Fibroblast of skin of abdomen (primary cell): ENCODE measurements at places on chromosomes 3 and 15.
A peak's percentile ranks its signal among the peaks of the same experiment; 100 is the strongest.

DNA sequence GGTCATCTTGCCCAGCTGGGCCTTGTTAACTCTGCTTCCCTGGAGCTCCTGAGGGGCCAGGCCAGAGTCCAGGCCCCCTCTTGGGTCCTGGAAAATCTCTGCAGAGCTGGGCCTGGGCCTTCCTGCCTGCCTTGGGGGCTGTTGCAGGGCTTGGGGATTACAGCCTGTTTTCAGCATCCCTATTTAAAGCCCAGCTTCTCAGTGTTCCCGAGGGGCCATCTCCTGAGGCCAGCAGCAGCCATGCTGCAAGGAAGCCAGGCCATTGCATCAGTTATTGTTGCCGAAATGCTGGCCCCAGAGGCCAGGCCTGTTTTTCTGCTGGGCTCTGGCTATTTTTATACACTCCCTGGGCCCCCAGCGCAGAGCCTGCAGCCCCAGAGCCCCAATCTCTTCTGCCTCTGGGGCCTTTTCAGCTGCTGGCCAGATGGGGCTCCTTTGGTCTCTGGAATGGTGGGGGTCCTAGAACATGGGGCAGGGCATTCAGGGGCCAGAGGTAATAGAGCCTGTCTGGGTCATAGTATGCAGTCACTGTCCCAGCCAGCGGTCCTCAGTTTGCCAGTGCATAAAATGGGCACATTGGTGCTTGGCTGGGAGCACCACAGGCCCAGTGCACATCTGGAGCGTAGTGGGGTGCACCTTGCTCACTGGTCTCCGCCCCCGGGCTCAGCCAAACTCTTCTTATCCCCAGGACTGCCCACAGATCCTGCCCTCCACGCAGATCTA lies 28.5 kb downstream of the PLXNA1 start:
- DNase-seq, result peak; percentile 86

DNA sequence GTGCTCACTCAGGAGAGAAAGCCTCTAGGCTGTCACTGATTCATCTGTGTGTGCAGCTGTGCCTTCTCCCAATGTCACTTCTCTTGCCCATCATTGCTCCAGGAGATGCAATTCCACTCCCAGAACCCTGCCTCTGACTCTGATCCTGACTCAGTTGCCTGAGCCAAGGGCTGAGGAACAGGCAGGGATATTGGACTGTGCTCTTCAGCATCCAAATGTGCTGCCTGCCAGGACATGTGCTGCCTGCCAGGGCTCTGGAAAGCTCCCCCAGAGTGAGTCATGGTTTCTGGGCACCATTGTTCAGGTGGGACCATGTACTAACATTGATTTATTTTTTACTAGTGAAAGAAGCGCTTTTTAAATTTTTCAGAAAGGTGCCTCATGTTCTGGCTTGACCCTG lies 71.0 kb downstream of the TRIM42 start:
- DNase-seq, result no peak

GRCh38 chr3:12752809-12753208 lies 6.2 kb downstream of the TMEM40 start:
- DNase-seq, result peak; percentile 8

- peak; percentile 69 for DNase-seq
Observed at GRCh38 chr3:189233225-189233858, 61.6 kb downstream of the TPRG1 start.

DNA sequence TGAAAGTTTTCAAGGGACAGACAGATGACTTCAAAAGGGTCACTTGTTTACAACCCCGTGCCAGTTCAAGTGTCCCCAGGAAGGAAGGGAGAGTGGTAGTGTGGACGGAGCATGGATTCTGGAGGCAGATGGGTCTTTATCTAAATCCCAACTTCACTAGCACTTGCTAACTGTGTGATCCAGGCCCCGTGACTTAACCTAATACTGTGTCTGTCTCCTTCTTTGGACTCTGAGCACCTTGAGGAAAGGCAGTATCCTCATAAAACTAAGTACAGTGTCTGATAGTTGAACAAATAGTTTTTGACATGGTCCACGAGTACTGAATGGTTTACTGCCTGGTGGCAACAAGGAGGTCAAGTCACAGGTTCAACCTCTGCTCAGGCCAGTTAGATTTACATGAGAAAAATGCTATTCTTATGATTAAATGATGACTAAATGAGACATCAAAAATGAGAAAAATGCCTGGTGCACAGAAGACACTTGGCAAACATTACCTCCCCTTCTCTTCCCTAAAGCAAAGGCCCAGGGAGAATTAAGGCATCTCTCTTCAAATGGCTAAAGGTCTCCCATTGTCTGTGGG lies 48.9 kb downstream of the ABCC5 start:
- no peak for DNase-seq

GRCh38 chr3:64039332-64039731 lies 16.0 kb upstream of the PSMD6 start:
- DNase-seq, result no peak

- DNase-seq, result no peak
Observed at GRCh38 chr15:99399061-99399460, 147.8 kb downstream of the LRRC28 start.

DNA sequence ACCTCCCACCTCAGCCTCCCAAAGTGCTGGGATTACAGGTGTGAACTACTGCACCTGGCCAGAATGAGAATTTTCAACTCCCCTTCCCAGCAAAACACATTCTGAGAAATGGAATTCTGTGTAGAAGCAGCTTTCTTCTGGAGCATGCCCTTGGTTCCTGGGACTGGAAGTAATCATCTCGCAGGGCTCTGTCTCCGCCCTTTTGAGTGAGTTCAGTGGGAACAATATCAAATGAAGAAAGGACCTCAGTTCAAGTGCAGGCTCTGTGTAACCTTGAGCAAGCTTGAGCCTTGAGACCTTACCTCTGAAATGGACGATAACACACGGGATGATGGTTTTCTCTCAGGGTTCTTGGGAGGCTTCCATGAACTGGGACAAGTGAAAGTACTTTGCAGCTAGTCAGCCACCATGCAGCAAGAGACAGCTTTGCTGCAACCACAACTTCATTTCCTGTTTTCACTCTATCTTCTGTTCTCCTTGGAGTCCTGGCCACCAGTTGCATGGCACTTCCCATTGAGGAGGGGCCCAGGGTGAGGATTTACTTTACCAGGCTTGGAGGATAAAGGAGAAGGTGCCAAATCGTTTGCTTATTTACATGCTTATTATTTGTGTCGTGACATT lies 35.7 kb upstream of the IGF1R start:
- no peak for DNase-seq

DNA sequence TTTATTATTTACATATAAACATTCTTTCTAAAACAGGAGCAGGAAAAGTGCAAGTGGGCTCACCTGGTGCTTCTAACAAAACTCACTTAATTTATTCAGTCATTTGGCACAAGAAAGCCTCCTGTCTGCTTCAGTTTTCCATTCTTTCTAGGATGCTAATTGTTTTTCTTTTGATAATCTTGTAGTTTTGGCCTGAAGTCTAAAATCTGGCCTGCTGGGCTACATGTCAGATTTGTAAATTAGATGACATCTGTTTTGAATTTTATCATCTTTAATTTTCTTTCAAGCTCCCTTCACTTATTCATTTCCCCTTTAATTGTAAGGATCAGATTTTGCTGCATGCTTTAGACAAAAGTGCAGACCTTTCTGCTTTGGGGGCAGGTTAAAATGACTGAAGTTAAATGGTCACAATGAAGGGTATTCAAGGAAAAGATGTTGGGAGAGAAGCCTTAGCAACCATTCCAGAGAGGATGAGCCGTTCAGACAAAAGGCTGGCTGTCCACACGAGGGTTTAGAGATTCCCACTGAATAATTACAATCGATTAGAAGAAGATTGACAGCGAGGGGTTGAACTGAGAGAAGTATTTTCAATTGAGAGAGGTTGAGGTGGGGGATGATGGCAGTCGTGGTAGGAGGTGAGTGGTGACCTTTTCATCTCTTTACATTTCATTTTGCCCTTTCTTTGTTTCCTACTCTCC lies 59.9 kb upstream of the PTX3 start:
- DNase-seq, result peak; percentile 34

DNA sequence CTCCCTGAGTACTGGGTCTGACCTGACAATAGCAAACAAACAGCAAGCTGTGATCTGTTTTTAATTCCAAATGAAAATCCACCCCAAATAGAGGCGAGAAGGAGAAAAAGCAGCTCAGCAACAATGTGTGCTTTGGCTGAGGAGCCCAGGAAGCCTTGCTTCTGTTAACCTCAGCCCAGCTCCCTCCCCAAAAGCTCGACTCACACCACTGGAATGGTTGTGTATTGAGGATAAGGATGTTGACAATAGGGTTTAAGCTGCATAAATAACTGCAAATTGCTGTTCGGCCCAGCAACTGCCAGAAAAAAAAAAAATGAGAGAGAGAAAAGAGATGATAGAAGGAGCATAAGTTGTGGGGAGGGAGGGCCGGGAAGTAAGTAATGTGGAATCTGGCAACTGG lies 104.0 kb upstream of the TBC1D5 start:
- peak; percentile 25 for DNase-seq

- peak; percentile 93 for DNase-seq
Observed at GRCh38 chr15:87154761-87155160, 1075.1 kb downstream of the AGBL1 start.

- no peak for DNase-seq
Observed at GRCh38 chr15:36761132-36761847, 181.9 kb downstream of the CDIN1 start.

GRCh38 chr15:50415752-50416404 lies 8.3 kb upstream of the USP8 start:
- DNase-seq, result no peak

- peak; percentile 3 for DNase-seq
Observed at GRCh38 chr3:149701977-149702350, 44.1 kb upstream of the WWTR1 start.

DNA sequence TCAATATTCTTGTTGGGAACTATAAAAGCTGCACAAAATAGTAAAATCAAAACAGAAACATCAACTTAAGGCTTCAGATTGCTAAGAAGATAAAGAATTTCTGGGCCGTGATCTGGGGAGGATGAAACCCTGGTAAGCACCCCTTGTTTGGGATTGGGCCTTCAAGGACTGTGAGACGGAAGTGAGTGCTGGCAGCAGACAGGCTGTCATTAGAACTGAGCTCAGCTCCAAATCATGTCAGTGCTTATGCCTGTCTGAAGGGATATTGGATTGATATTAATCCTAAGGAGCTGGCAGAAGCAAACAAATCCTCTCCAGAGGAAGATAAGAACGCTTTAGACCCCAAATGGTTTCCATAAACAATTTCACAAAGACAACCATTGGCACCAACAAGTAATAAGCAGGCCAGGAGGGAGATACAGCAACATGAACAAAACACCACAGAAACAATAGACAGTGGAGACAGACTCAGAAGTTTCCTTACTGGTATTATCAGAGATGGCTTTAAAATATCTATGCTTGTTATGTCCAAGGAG lies 72.6 kb upstream of the CTXND1 start:
- DNase-seq, result no peak

DNA sequence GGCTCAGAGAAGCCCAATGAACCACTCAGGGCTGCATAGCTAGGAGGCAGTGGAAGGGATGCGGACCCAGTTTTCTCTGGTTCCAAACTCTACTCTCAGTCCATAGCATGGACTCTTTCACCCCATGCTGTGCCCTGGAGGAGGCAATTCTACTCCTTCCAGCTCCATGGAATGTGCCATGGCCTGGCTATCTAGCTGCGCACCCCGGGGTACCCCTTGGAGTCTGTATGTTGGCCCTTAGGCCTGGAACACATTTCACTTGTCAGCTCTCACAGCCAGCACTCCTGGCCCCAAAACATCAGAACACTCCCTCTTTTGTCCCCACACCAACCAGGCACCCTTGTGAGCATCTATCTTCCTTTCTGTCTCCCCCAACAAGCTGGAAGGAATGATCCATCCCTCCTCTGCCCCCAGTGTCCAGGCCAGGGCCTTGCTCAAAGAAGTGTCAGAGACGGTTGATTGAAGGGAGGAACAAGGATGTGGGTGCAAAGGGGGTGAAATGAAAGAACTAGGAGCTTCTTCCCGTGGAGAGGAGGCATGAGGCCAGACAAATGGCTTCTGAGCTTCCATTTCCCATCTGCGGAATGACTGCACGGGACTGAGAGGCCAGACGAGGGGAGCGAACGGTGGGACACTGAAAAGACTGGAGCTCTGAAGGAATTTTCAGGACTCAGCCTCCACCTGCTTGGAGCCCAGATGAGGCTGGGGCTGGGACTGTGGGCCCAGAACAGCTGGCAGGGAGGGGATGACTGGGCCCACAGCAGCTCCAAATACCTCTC lies 2.8 kb downstream of the PRSS50 start:
- DNase-seq, result no peak

- peak; percentile 63 for DNase-seq
Observed at GRCh38 chr3:72746430-72747411, 101.5 kb downstream of the SHQ1 start.
